Endothelial cell of umbilical vein (primary cell): ENCODE measurements at places on chromosomes 5 and 9.

- no peaks in the 10 kb centered on the region for H3K4me1 ChIP-seq
- H3K27ac ChIP-seq: no peak overlapping the region
- no peaks in the 10 kb centered on the region for H3K36me3 ChIP-seq
Observed at GRCh38 chr9:19551124-19551929, 142.5 kb downstream of the ACER2 start.

DNA sequence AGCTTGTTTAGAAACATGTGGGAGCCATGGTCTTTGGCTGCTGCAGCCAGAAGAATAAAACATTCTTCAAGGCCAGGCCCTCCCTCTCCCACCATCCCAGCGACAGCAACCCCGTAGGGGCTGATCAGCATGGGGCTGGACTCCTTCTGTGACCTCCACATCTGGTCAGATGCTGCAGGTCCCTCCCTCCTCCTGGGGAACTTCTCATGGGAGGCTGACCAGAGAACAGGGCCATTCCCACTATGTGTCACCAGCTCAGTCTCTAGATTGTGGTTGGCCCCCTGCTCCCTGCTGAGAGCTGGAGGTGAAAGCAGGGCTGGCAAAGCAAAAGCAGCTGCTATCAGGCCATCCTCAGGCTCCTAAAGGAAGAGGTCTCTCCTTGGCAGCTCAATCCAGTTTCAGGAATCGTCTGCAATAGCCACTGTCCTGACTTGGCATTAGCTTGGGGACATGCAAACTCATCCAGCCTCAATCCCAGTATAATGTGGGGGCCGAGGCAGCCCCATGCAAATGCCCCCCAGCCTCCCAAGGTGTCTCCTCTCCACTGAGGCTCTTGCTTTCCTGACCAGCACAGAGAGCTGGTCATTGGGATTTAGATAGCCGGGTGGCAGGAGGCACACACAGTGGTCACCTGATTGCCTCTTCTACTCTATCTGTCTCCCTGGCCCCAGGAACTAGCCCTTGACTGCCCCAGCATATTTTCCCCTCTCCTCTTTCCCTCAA, 81.5 kb downstream of the NRG2 start:
- no peak for DNase-seq
- H3K4me1 ChIP-seq: no peaks in the 10 kb centered on the region
- H3K27me3 ChIP-seq: peaks cover 10% of the 10 kb centered on the region

GRCh38 chr9:37587521-37587920, 4.9 kb downstream of the TOMM5 start:
- peaks cover 15% of the 10 kb centered on the region for H3K4me1 ChIP-seq
- H3K27ac ChIP-seq: no peak overlapping the region
- H3K36me3 ChIP-seq: peaks cover 13% of the 10 kb centered on the region

- no peaks in the 10 kb centered on the region for H3K36me3 ChIP-seq
- H3K27ac ChIP-seq: no peak overlapping the region
- DNase-seq: no peak
- no peaks in the 10 kb centered on the region for H3K4me1 ChIP-seq
- H3K27me3 ChIP-seq: no peaks in the 10 kb centered on the region
Observed at GRCh38 chr5:100760688-100761087, 142.4 kb downstream of the ST8SIA4 start.

DNA sequence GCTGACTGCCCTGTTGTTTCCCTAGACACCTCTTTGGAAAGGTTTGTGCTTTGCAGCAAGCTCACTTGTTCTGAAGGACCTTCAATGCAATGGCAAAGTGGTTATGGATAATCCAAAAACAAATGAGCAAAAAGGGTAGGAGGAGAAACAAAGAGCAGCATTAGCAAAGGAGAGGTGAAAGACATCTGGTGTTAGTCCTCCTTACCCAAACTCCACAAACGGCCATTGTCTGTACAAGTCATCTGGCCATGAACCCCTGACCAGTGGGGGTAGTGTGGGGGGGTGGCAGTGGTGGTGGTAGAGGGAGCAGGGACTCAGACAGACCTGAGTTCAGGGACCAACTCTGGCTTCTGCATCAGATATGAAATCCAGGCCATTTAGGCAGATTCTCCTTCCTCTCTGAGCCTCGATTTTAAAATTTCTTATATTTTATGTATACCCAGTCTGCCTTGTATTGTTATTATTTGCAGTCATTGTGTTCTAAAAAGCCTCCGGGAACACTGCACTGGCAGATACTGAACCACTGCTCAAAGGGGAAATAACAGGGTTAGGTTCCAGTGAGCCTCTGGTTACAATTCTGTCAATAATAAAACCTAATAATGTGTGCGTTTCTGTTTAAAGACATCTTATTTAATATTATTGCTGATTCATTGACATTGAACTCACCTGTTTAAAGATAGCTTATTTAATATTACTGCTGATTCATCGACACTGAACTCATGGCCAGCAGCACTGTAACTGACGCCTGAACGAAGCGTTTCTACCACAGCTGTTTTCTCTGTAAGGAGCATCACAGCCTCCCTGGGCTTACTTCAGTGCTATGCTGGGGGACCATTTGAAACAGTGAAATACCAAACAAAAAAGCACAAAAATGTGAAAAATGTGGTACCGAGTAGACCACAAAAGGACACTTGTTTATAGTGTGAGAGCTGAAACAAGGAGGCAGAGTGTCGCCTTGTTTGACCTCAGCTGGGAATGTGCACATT, 156.0 kb downstream of the SEC61B start:
- H3K4me3 ChIP-seq: no peak overlapping the region
- H3K27me3 ChIP-seq: no peaks in the 10 kb centered on the region
- H3K4me1 ChIP-seq: peaks cover 4% of the 10 kb centered on the region
- no peak overlapping the region for H3K27ac ChIP-seq

DNA sequence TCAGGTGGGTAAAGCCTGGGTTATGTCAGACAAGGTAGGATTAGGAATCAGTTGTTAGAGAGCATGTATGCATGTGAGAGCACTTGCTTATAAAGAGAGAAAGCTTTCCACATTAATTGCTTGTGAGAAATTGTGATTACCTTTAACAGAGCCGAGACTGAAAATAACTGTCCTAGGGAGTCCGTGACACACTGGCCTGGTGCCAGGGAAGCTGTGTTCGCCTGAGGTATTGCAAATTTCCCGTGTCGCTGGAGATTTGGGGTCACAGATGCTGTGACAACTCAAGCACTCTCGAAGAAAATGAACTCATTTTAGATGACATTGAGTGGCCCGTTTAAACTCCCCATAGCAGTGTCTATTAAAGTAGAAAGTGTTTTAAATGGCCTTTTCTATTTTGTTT, 9.6 kb downstream of the SLC1A1 start:
- DNase-seq: no peak
- H3K27me3 ChIP-seq: no peaks in the 10 kb centered on the region
- no peak overlapping the region for H3K4me3 ChIP-seq

DNA sequence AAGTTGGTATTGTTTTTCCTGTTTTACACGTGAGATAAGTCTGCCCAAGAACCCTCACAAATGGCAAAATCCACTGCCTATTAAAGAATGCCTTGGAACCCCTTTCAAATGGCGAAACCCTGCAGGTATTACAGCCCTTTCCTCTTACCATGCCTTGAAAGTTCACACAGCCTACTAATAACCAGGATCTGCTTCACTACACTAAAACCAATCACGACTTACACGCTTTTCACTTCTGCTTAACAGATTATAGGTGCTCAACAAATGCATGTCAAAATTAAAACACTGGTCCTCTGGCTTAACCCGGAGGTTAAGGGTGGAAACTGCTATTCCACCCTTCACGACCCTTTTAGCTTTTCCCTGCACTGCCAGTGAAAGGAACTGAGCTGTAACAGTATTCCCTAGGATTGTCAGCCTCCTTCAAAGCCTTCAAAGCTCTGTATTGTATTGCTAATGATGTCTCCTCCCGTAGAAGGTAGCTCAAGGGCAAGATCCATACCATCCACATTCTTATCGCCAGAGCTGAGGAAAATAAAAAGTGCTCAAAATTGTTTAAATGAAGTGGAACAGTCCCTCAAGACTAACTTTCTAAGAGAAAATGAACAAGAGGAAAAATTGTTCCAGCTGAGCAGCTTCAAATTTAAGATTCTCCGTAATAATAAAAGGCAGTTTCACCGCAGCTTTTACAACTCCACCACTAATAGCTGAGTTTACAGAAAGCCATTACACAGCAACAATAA, 997 bp downstream of the AUH start:
- peaks cover 15% of the 10 kb centered on the region for H3K4me1 ChIP-seq
- H3K27me3 ChIP-seq: no peaks in the 10 kb centered on the region
- DNase-seq: peak; percentile 45
- peak overlapping the region; percentile 11 for H3K27ac ChIP-seq
- no peaks in the 10 kb centered on the region for H3K36me3 ChIP-seq

- peak overlapping the region; percentile 90 for H3K4me3 ChIP-seq
- no peak for DNase-seq
- peaks cover 8% of the 10 kb centered on the region for H3K4me1 ChIP-seq
- H3K27me3 ChIP-seq: no peaks in the 10 kb centered on the region
- H3K36me3 ChIP-seq: no peaks in the 10 kb centered on the region
- peak overlapping the region; percentile 44 for H3K27ac ChIP-seq
Observed at GRCh38 chr5:123037104-123037418, 536 bp upstream of the PPIC start.
